ENCODE measurements at places on chromosomes 1 and 21. TPM values are rescaled to one million over a fixed set of nuclear protein-coding genes. Genes with fewer than 3 reads are reported as not detected.

The SPRR2B gene
- not detected for total RNA-seq

The MYBPH gene
- total RNA-seq, result not detected

The CHI3L2 gene
- 0.54 TPM for total RNA-seq

The SPRR4 gene
- total RNA-seq, result not detected

The PPIAL4G gene
- not detected for total RNA-seq

The ADAMTS1 gene
- 0.16 TPM for total RNA-seq

The NFASC gene
- 2.2 TPM for total RNA-seq

The LCE1E gene
- not detected for total RNA-seq

The E2F2 gene
- 2.6 TPM for total RNA-seq

The GBP4 gene
- total RNA-seq, result 0.02 TPM

The PTPN22 gene
- total RNA-seq, result not detected

The ZNF644 gene
- total RNA-seq, result 11.4 TPM

The TAL1 gene
- not detected for total RNA-seq

The ELF3 gene
- 258 TPM for total RNA-seq

The SPATA21 gene
- total RNA-seq, result 0.06 TPM

The ZNF683 gene
- not detected for total RNA-seq

The EFCAB7 gene
- 4.0 TPM for total RNA-seq

All from A549 treated with CpdA at 1 μM for 4 hours (cell line).